IPS DF 19.7 (cell line): ENCODE measurements at places on chromosomes 5 and 9.

DNA sequence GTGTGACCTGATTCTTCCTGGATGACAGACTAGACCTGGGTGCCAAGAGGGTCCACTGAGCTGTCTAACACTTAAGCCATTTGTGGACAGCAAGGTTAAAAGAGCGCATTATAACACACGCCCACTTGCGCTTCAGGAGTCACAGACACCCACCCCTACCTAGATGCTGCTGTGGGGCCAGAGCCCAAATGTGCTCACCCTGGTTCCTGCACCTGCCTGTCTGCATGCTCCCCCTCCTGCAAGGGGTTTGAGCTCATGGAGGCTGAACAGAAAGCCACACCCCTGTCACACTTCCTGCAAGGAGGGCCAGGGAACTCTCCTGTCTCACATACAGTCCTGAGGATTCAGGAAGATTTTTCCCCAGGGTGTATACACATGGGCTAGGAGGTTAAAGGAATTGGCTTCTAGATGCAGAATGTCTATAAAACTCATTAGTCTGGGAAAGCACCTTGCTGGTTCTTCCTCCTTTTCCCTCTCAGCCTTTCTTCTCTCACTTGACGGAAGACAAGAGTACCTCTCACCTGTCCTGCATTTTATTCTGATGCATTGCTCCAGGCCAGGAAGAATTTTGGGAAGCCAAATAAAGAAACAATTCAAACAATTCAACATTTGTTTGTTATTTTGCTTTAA is 87.4 kb upstream of the LHFPL2 start:
- DNase-seq, result no peak

DNA sequence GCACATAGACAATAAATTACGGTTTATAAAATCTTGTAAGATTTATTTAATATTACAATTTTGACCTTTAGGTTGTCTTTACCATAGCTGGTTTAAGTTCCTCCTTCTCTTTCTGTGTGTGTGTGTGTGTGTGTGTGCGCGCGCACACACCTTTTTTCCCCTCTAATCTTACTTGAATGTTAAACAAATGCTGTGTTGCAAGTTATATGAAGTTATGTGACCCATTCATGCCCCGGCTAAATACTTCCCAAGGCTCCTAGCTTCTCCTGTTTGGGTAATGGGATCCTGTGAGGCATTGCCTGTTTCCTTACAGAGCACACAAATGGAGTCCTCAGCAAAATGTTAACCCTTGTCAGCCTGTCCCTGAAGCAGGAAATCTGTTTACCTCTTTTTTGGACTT is 125.6 kb upstream of the ZNF608 start:
- DNase-seq, result no peak

GRCh38 chr5:38529955-38530646 is 26.3 kb downstream of the LIFR start:
- DNase-seq, result no peak

DNA sequence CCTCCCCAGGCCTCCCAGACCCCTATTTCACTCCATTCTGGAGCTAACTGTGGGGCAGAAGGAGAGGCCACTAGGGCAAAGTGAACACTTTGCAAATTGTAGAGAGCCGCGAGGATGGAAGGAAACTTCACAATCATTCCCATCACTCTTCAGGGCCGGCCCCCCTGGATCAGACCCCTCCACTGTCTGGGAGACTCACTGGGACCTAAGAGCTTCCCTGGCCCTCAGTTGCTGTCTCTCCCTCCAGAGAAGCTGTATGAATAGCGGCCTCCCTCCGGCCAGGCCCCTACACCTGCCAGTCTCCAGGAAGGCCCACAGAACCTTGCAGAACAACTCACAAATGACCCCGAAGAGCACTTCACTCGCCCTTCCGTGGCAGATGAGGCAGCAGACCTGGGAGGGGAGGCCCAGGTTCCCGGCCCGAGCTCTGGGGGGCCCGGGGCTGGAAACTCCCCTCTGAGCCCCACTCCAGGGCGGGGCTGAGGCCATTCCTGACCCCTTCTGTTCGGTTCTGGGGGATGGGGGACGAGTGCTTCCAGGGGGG is 141.9 kb upstream of the IER5L start:
- no peak for DNase-seq

GRCh38 chr9:130421802-130422276 is 22.9 kb upstream of the ASS1 start:
- DNase-seq, result no peak

GRCh38 chr5:135392256-135392655 is 6.8 kb downstream of the MACROH2A1 start:
- no peak for DNase-seq

DNA sequence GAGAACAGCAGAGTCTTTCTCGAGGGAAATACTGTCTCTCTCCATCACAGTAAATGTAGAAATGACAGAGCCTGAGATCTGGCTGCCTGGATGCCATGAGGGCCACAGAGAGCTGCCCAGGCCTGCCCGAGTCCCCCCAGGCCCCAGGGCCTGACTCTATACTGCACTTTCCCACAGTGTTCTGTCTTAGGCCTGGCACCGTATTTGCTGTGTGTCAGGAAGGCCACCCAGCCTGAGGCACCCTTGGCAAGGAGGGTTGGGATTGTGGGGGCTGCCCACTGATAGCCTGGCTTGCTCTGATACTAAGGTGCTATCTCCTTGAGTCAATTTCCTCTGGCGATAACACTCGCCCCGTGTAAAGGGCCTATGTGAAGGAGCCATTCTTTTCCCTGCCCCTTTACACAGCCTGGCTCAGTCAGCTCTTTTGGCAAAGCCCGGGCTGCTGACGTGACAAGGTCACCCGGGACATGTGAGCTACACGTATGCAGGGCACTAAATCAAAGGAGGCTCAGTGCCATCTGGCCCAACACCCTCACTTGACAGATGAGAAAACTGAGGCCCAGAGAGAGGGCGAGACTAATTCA is 630.1 kb upstream of the KLF4 start:
- DNase-seq, result no peak

GRCh38 chr5:170405817-170406216 is 16.6 kb upstream of the KCNMB1 start:
- no peak for DNase-seq

GRCh38 chr9:15293084-15293483 is 13.9 kb downstream of the TTC39B start:
- no peak for DNase-seq

DNA sequence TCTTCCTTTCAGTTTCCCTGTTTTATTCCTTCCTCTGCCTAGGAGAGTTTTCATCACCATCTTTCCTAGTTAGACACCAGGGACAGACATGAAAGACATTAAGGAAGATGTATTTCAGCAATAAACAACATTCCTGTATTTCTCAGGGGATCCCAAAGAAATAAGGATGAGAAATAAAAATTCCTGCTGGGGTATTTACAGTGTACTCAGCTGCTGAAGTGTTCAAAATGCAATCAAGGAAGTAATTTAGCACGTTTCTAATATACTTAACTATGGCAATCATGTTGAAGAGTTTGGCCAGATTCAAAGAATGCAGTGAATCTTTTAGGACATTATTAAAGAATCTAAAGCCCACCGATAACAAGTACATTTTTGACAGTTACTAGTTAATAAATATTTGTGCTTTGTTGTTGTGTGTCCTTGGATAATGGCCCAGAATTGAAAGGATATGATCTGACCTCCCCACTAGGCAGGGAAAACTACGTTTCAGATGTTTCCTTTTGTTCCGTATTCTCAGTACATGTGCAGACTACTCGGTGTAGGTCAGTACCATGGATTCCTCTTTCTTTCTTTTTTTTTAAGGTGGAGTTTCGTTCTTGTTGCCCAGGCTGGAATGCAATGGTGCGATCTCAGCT is 46.8 kb downstream of the INIP start:
- no peak for DNase-seq

DNA sequence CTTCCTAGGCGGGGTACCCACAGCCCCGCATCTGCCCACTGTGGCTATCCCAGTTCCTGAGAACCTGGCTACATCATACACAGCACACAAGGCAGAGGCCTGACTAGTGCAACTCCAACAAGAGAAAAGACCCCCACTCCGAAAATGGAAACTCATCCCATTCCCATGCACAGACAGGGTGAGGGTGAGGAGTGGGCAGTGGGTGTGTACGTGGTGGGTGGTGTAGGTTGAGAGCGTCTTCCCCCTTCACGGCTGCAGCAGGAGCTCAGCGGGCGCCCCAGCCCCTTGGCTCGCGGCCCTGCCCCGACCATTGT is 501 bp upstream of the MAP1B start:
- DNase-seq, result no peak
